ENCODE measurements at places on chromosomes 16 and 17.

GRCh38 chr17:21168555-21168865 is 41.7 kb downstream of the DHRS7B start:
- no peak for DNase-seq

- DNase-seq: no peak
Measured at GRCh38 chr16:63749276-63749675, 1372.6 kb downstream of the CDH11 start.

DNA sequence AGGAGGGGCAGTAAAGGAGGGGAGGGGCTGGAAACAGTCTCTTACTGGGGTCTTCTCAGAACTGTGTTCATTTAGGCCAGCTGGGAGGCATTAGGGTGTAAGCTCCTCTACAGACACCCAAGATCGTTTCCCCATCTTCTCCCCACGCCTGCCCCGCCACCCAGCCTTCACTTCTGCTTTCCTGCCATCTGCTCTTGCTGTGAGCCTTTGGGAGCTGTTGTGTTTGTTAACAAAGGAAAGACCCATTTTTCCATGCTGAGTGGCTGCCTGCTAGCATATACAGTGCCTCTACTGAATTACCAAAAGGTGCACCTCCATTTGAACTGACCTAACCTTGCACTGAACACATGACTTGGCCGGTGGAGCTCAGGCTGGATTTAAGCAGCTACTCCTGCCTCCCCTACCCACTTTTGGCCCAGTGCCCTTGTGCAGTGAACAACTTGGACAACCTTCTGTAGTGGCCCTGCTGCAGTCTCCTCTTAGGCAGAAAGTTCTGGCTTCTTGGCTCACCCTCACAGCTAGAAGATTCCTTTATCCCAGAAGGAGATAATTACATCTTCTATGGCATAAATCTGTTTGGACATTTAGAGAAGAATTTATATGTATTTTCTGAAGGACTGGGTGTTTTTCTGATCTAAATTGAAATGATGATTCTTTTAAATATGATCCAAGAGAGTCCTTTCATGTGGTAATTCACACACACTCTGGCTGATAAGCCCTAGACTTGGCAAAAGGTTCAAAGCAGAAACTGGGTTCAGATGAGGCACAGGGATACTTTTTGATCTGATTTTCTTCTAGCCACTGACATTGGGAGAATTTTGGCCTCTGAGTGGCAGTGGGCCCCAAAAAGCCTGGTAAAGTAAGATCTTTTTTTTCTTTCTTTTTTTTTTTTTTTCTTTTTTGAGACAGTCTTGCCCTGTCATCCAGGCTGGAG is 81.9 kb upstream of the HNF1B start:
- DNase-seq: no peak

GRCh38 chr17:40915721-40916256 is 21.7 kb downstream of the KRT23 start:
- no peak for DNase-seq

- DNase-seq: no peak
Measured at GRCh38 chr17:76074390-76075363, at the start of gene GALR2. Gene GALR2, plus strand, starts transcription at chr17:76074781. Its CDS starts 103 bp downstream, at chr17:76074884.

- peak; percentile 39 for DNase-seq
Measured at GRCh38 chr17:72111336-72111923, 9.4 kb upstream of the SOX9 start.

GRCh38 chr17:9225305-9226101 is 204.2 kb downstream of the NTN1 start:
- DNase-seq: no peak

DNA sequence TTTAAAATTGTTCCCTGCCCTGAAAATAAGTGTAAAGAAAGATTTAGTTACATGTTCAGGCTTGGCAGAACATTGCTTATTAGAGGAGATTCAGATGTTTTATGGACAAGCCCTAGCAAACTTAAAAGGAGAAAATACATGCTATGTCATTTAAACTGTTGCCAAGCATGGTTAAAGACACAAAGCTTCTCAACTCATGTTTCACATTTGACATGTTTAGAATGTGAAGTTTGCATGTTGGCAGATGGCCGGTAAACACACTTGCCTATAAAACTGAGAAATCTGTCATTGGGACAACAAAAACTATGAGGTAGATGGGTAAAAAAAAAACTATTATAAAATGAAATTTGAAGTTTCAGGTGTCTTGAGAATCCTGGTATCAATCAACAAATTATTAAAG is 5.8 kb downstream of the KRTAP29-1 start:
- no peak for DNase-seq

- no peak for DNase-seq
Measured at GRCh38 chr17:66364508-66364907, 62.1 kb downstream of the PRKCA start.

GRCh38 chr16:10122546-10122945 is 59.7 kb downstream of the GRIN2A start:
- DNase-seq: no peak

DNA sequence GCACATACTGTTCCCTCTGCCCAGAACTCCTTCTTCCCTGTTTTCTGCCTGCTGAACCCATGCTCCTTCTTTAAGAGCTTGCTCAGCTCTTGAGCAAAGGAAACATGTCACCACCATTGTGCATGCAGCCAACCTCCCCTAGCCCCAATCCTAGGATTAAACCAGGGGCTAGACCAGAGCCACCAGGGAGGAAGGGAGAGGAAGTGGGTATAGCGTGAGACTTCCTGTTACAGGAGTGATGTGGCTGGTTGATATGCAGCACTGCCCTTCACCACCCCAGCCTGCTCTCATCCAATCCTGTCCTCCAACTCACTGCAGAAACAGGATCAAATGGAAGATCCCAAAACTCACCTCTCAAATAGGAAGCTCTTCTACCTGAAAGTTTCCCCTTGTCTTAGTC is 67.1 kb upstream of the CDH5 start:
- no peak for DNase-seq
